ENCODE measurements at places on chromosomes 1 and 21. TPM values are rescaled to one million over a fixed set of nuclear protein-coding genes. Genes with fewer than 3 reads are reported as not detected.
A peak's percentile ranks its signal among the peaks of the same experiment; 100 is the strongest.

DNA sequence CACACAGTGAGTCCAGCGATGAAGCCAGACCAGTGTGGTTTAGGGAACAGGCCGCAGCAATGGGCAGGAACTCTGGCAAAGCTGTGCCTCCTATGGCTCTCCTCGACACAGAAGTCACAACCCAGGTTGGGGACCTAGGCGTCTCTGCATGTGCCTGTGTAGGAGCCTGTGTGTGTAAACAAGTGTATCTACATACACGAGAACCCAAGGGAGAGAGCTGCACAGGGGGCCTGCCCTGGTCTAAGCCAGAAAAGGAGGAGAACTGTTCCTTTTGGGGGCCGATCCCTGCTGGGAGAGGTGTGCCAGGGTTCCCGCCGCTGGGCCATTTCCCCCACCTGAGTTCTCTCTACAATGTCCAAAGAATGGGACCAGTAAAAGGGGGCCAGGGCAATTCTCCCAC lies 56.0 kb downstream of the CD247 start:
- no peak for DNase-seq

DNA sequence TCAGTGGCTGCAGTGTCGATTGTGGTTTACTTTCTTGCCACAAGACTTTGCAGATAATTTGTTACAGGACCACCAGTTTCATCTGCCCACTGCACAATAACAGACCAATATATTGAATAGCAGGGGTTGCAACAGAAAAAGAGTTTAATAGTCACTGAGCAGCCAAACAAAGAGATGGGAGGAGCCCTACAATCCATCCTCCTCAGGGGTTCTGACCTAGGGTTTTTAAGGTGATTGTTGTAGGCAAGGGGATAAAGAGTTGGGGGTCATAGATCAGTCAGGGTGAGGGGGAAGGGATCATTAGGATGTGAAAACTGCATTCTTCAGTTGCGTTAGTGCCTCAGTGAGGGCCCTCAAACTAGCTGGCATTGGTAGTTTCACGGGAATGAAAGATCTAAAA lies 110.7 kb upstream of the OLFM3 start:
- DNase-seq = no peak

GRCh38 chr1:41835485-41835884 lies 83.2 kb downstream of the HIVEP3 start:
- DNase-seq = no peak

DNA sequence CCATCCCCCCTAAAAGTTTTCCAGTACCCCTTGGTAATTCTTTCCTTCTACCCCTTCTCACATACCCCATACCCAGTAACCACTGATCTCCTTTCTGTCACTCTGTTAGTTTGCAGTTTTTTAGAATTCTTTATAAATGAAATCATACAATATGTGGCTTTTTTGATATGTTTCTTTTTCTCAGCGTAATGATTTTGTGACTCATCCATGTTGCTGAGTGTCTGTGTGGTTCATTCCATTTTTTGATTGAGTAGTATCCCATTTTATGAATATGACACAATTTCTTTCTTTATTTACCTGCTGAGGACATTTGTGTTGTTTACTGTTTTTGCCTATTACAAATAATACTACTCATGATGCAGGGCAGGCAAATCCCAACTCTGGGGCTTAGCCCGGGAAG lies 1605.3 kb downstream of the BRINP3 start:
- DNase-seq = no peak

- peak; percentile 88 for DNase-seq
Observed at GRCh38 chr1:23799570-23800399, 769 bp downstream of the GALE start.

GRCh38 chr1:51523931-51524330 lies 4.9 kb upstream of the EPS15 start:
- DNase-seq = no peak

CLCA1 gene
- not detected for total RNA-seq

COL11A1 gene
- total RNA-seq = 11.1 TPM

AMY1A gene
- total RNA-seq = not detected

Measured in spleen (tissue), 13 donors.